CD4-positive, alpha-beta T cell treated with Interleukin-6 for 4 hours (primary cell): ENCODE measurements at places on chromosomes 5 and 9.

DNA sequence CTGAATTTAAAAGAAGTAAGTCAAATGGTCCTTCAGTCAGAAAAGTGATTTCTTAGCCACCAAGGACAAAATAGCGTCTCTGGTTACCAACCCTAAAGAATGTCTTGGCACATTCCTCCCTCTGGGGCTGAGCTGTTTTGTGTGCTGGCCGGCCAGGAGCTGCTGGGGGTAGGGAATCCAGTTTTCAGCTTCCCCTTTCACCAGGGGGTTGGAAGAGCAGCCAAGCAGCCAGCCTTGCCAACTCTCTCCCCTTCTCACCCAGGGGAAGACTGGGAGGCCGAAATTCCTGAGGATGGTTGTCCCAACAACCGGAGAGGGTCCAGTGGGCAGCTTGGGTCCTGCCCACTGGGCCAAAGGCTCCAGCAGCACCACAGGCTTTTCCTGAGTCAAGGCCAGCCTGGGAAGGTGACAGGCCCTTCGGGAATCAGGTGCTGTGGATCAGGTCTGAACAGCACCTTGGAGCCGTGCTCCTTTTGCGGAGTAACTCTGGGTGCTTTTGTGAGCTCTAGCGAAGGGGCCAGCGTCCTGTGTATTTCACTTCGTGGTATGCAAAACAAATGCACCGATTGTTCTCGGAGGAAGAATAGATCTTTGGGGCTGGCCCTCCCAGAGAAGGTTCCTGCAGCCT, 4.2 kb downstream of the WWC1 start:
- no peak for DNase-seq

GRCh38 chr5:76526950-76527583, 96.1 kb downstream of the F2RL2 start:
- DNase-seq: no peak

- DNase-seq: no peak
Observed at GRCh38 chr9:107295995-107296394, 12.9 kb downstream of the RAD23B start.

- no peak for DNase-seq
Observed at GRCh38 chr9:13787234-13787833, 507.8 kb upstream of the MPDZ start.

- DNase-seq: no peak
Observed at GRCh38 chr9:110810262-110810976, 141.8 kb downstream of the MUSK start.

- DNase-seq: no peak
Observed at GRCh38 chr5:62681117-62681850, 102.7 kb downstream of the LRRC70 start.
